ENCODE measurements at places on chromosomes 1 and 21.

DNA sequence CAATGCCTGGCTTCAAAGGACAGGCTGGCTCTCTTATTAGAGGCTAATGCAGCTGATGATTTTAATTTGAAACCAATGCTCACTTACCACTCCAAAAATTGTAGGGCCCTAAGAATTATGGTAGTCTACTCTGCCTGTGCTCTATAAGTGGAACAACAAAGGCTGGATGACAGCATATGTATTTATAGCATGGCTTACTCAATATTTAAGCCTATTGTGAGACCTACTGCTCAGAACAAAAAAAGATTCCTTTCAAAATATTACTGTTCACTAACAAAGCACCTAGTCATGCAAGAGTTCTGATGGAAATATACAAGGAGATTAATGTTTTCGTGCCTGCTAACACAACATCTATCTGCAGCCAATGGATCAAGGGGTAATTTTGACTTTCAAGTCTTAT is 73.8 kb upstream of the DUSP10 start:
- DNase-seq, result no peak

DNA sequence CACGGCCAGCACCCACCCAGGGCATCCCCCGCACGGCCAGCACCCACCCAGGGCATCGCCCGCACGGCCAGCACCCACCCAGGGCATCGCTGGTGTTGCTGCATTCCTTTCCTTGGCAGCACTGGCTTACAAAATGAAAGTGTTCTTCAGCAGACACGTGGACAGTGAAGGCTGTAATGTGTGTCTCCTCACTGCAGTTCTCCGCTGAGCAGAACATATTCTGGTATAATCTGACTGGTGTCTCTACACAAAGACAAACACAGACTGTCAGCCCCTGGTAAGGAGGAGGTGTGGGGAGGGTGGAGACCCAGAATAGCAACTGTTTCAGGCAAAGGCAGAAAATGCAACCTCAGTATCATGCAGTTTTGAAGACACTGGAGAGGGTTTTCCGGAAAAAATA is 7.3 kb downstream of the LYPD8 start:
- DNase-seq, result no peak

GRCh38 chr1:27513958-27514357 is 24.0 kb upstream of the WASF2 start:
- DNase-seq, result no peak

DNA sequence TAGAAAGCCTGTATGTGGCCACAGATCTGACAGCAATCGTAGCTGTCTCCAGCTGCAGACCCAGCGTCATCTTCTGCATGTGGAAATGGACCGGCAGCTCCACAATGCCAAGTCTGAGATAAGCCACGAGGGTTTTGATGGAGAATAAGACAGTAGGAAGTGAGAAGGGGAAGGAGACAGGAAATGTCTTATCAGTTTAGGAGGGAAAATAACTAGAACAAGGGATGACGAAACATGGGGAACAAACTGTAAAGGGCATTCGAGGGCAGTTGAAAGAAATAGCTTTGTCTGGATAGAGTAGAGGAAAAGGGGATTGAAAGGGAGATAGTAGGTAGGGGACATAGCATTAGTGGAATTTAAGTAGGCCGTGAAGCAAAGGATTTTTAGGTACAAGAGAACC is 74.0 kb upstream of the CTTNBP2NL start:
- no peak for DNase-seq

DNA sequence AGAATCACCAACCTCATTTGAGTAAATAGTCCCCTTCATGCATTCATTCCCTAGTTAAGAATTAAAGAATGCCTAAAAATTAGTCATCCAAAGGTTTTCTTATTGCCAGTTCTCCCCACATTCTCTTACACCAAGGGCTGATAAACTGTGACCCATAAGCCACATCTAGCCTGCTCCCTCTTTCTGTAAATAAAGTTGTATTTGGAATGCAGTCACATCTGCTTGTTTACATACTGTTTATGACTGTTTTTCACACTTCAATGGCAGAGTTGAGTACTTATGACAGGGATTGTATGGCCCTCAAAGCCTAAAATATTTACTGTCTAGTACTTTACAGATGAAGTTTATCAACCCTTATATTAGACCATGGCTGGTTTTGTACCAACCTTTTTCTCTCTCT is 16.1 kb upstream of the DYRK1A start:
- no peak for DNase-seq

- DNase-seq, result no peak
Measured at GRCh38 chr1:173240609-173241008, 33.5 kb upstream of the TNFSF4 start.

DNA sequence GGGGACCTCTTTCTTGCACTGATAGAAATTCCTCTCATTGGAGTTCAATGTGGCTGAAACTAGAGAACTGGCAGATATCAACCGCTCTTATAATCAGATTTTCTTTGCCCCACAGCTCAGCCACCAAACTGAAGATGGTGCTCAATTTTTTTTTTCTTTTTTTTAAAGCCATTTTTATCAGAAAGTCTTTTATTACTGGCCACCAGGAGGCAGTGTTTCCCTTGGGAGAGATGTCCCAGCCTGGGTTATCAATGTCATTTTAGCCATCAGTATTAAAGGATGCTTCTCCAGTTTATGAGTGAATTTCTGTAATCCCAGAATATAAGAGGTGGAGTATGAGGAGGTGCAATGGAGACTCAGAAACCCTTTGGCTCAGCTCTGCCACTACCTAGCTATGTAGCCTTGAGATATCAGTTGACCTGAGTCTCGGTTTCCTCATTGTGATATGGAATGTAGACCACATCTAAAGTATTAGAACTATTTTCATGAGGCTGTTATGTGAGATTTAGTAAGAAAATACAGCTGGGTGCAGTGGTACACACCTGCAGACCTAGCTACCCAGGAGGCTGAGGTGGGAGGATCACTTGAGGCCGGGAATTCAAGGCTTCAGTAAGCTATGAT is 27.6 kb downstream of the CD244 start:
- no peak for DNase-seq

DNA sequence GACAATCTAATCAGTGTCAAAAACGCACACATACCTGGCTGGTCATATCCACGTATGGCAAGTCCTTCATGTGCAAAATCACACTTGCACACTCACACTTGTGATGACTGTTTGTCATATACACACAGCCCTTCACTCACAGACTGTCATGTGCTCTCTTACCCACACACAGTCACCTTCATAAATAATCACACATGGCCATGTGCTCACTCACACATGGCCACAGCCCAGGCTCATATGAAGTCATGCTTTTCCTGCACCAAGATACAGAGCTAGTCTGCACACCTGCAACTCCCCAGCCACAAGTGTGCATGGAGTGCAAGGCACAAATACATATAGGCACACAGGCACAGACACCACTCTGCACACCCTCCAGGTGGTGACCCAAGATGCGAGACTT is 45.4 kb upstream of the FOXO6 start:
- DNase-seq, result no peak

- no peak for DNase-seq
Measured at GRCh38 chr1:3948344-3948743, 48.3 kb upstream of the C1orf174 start.

GRCh38 chr1:143699731-143700130 is 272.1 kb downstream of the FAM72C start:
- DNase-seq, result no peak

DNA sequence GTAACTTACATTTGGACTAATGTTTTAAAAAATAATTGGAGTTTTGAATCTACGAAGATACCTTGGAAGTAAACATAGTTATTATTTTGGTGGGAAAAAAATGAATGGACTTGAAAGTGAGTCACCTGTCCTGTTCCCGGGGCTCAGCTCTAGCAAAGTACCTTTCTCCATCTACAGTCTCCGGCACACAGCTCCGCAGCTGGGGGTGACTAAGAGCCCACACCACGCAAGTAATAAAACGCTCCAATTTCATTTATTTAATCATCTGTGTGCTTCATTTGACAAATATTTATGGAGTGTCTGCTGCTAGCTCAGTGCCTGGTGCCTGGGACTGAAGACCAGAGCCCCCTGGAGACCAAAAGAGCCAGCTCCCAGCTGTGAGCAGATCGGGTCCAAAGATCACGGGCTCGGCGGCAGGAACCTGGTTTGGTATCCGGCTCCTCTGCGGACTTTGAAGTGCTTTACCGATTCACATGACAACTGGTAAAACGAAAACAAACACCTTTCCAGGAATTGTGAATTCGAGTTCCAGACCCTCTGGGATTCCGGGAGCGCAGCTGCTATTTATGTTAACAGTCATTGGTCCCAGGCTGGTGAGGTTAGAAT is 1.7 kb upstream of the RIPK4 start:
- DNase-seq, result no peak

DNA sequence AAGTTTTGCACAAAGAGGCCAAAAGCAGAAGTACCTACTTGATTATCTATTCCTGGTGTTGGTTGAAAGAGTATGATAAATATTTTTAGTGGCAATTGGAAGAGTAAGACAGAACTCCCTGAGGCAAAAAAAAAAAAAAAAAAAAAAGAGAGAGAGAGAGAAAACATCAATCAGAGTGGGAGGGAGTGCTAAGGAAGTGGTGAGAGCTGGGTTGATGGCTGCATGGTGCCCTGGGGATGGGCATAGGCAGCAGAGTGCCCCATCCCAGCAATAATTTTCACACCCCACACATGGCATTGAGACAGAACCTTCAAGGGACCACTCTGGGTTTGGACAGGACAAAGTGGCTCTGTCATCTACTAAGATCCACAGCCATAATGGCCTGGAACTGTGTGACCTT is 59.4 kb upstream of the FAM20B start:
- DNase-seq, result no peak

DNA sequence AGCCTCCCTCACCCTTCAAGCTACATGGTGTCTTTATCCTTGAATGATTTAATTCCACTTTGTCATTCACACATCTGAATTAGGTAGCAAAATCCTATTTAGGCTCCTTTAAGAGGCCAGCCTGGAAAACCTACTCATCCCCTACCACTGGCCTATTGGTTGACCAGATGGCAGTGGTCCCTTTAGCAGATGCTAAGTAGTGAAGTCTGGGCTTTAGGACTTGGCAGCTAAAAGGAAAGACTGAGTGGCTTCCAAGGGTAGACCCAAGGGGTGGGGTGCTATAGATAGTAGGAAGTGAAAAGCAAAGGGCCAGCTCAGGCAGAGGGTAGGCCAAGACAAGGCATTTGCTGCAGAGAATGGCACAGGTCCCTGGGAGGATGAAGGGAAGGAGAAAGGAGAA is 46.6 kb downstream of the KCNJ6 start:
- DNase-seq, result no peak

Measured in T-cell (primary cell).